ENCODE measurements at places on chromosomes 5 and 9. TPM values are rescaled to one million over a fixed set of nuclear protein-coding genes. Genes with fewer than 3 reads are reported as not detected.

DNA sequence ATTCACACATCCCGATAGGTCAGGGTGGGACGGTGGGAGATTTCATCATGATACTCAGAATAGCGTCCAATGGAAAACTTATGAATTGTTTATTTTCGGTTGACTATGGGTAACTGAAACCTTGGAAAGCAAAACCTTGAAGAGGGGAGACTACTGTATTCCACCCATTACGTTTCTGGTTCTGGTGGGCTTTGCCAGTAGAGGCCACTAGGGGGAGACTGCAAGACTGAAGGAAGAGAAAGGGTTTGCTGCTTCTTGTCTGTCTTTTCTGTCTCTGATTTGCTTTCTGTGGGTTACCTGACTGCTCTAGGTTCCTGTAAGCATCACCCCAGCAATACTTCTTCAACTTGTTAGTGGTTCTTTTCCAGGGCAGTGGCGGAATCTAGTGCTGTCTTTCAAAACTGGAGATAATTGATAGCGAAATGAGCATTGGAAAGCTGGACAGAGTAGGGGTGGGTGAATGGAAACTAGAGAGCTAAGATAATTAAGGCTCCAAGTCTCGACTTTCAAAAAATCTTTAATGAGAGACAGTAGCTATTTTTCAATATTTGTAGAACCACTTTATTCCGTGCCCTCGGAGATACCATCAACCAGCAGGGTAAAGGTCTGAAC lies 27.0 kb downstream of the GRIN3A start:
- H3K27me3 ChIP-seq = no peaks in the 10 kb centered on the region
- H3K27ac ChIP-seq = no peak overlapping the region
- peak; percentile 1 for DNase-seq
- H3K36me3 ChIP-seq = no peaks in the 10 kb centered on the region
- no peaks in the 10 kb centered on the region for H3K4me1 ChIP-seq

GRCh38 chr5:76602094-76602726 lies 21.0 kb downstream of the F2RL2 start:
- peaks cover 4% of the 10 kb centered on the region for H3K4me1 ChIP-seq
- no peak overlapping the region for H3K4me3 ChIP-seq
- H3K27me3 ChIP-seq = no peaks in the 10 kb centered on the region
- peak; percentile 70 for DNase-seq
- H3K36me3 ChIP-seq = no peaks in the 10 kb centered on the region

- DNase-seq = no peak
- H3K27me3 ChIP-seq = no peaks in the 10 kb centered on the region
- no peaks in the 10 kb centered on the region for H3K36me3 ChIP-seq
Observed at GRCh38 chr9:95615246-95615645, 98.5 kb upstream of the PTCH1 start.

DNA sequence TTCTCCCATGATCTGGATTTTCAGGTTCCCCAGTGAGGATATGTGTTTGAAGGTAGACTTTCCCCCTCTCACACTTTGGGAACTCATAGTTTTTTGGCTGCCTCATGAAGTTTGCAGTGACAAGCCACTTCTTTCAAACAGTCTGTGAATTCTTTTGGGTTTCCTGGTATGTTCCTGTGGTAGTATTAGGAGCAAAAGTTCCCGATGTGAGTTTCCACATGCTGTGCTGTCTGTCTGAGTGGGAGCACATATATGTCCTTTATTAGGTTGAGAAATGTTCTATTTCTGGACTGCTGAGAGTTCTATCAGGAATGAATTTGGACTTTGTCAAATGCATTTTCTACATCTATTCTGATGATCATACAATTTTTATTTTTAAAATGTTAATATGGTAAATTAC lies 273.2 kb upstream of the TARS1 start:
- no peaks in the 10 kb centered on the region for H3K27me3 ChIP-seq
- no peak for DNase-seq
- H3K36me3 ChIP-seq = no peaks in the 10 kb centered on the region
- H3K4me3 ChIP-seq = no peak overlapping the region
- H3K4me1 ChIP-seq = no peaks in the 10 kb centered on the region
- H3K27ac ChIP-seq = no peak overlapping the region

DNA sequence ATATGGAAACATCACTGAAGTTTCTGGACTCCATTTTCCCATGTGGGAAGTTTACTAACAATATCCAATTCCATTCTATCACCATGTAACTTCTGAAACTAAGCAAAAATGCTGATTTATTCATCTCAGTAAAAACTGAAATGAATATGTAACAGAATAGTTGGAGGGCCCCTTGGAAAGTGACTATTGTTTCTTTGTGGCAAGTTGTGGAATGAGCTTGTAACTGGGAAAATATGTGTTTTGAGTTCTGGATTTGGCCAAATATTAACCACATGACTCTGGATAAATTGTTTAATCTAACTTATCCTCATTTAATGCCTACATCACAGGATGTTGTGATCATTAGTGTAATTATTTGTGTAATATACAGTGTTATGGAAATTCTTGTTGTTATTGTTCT lies 619.3 kb downstream of the TLE4 start:
- H3K4me3 ChIP-seq = no peak overlapping the region
- H3K27ac ChIP-seq = no peak overlapping the region
- no peaks in the 10 kb centered on the region for H3K36me3 ChIP-seq
- H3K27me3 ChIP-seq = no peaks in the 10 kb centered on the region

DNA sequence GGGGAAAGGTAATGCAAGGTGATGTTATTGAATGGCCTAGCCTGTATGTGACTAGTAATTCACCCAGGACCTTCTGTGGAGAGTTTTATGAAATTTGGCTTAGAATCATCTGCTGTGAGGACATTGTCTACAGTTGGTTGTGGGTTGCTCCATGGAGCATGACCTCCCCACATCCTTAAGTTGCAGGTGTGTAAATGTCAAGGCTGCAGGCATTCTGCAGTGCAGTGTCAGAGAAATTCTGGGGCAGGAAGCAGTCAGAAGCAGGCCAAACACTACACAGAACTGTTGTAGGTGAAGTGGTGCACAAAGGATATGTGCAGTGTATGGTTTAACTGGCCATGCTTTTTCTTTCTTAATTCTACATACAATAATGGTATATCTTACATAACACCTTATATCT lies 588.3 kb downstream of the EBF1 start:
- H3K36me3 ChIP-seq = no peaks in the 10 kb centered on the region
- H3K4me3 ChIP-seq = no peak overlapping the region
- H3K27me3 ChIP-seq = no peaks in the 10 kb centered on the region

RNF183 gene
- not detected for total RNA-seq

TLE1 gene
- 60.8 TPM for total RNA-seq

All from endothelial cell of umbilical vein (primary cell).